ENCODE measurements at places on chromosomes 16 and 17.

GRCh38 chr16:19884611-19885450 is at the start of gene GPRC5B:
Gene GPRC5B (minus strand): TSS chr16:19884848. CDS start chr16:19872845, 12,003 bp downstream.
- DNase-seq, result no peak
- H3K4me1 ChIP-seq, result peaks cover 10% of the 10 kb centered on the region
- H3K4me3 ChIP-seq, result peak within 1 kb of the TSS; percentile 88

DNA sequence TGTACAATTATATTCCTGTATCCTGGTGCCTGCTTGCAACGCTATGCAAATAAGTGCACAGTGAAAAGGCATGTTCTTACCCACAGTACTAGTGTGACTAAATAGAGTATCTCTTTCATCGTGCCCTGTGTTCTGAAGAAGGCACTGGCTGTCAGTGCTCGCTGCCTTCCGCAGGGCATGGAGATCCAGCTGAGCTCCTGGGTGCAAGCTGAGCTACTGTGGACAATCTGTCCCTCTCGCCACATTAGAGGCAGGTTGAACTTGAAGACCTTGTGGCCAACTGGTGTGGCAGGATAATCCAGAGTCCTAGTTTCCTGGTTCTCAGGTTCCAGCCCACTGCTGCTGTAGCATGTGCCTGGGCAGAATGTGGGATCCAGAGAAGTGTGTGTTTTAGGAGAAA is 1.9 kb upstream of the ST6GALNAC1 start:
- no peak for DNase-seq
- no peaks in the 10 kb centered on the region for H3K36me3 ChIP-seq
- H3K27ac ChIP-seq, result no peak overlapping the region
- no peaks in the 10 kb centered on the region for H3K4me1 ChIP-seq
- no peak overlapping the region for H3K4me3 ChIP-seq

DNA sequence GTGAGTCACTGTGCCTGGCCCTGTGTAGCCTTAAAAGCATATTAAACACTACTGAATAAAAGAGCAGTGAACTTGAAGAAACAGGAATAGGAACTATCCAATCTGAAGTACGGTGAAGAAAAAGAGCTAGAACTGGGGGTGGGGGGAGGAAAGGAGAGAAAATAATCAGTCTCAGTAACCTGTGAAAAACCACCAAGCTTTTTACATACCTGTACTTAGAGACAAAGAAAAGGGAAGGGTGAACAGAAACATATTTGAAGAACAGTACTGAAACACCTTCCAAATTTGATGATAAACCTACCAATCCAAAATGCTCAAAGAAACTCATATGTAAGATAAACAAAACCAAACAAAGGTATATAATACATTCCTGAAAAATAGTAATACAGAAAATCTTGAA is 77.5 kb downstream of the USP32 start:
- H3K4me3 ChIP-seq, result no peak overlapping the region
- no peak overlapping the region for H3K27ac ChIP-seq
- no peak for DNase-seq
- H3K27me3 ChIP-seq, result no peaks in the 10 kb centered on the region
- H3K4me1 ChIP-seq, result peaks cover 6% of the 10 kb centered on the region

DNA sequence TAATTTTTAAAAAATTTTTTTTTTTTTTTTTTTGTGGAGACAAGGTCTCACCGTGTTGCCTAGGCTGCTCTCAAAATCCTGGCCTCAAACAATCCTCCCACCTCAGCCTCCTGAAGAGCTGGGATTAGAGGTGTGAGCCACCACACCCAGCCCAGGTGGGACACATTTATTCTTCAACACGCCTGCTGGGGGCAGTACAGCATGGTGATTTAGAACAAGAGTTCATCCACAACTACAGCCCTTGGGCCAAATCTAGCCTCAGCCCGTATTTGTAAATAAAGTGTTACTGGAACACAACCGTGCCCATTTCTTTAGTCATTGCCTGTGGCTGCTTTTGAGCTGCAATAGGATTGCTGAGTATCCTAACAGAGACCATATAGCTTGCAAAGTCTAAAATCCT is 92.8 kb downstream of the KATNIP start:
- H3K36me3 ChIP-seq, result no peaks in the 10 kb centered on the region
- H3K4me3 ChIP-seq, result no peak overlapping the region
- H3K27ac ChIP-seq, result no peak overlapping the region
- no peak for DNase-seq
- no peaks in the 10 kb centered on the region for H3K4me1 ChIP-seq
- H3K27me3 ChIP-seq, result no peaks in the 10 kb centered on the region

DNA sequence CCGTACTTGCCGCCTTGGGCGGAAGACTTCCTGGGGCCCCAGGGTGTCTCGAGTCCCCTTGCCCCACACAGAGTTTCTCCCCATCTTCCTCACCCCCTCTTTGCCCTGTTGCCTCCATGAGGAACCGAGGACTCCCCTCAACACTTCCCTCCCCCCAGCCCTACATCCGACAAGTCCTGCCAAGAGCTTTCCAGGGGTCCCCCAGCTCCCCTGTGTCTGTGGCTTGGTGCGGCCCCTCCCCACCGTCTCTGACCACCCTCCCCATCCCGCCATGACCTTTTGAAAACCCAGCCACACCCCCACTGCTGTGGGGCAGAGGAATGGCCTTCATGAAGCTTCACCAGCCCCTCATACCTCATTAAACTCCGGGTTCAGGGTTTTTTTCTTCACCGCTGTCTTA is 11.4 kb downstream of the SCGB1C2 start:
- H3K27ac ChIP-seq, result no peak overlapping the region
- no peaks in the 10 kb centered on the region for H3K27me3 ChIP-seq
- H3K4me3 ChIP-seq, result no peak overlapping the region
- no peak for DNase-seq

DNA sequence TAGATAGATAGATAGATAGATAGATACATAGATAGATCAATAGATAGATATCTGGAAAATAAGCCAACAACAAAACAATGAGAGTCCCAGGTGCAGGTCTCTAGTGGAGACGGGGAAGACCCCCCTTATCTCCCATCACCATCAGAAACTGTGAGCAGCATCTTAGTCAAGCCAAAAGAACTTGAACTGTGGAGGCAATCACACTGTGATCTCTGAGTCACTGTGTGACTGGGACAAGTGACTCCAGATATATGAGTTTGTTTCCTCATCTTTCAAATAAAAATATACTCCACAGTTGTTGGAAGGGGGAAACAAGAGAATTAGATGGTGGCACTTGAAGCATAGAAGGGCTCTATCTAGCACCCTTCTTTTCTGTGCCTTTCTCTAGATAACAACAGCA is 42.1 kb downstream of the NOG start:
- H3K27ac ChIP-seq, result no peak overlapping the region
- no peaks in the 10 kb centered on the region for H3K36me3 ChIP-seq

DNA sequence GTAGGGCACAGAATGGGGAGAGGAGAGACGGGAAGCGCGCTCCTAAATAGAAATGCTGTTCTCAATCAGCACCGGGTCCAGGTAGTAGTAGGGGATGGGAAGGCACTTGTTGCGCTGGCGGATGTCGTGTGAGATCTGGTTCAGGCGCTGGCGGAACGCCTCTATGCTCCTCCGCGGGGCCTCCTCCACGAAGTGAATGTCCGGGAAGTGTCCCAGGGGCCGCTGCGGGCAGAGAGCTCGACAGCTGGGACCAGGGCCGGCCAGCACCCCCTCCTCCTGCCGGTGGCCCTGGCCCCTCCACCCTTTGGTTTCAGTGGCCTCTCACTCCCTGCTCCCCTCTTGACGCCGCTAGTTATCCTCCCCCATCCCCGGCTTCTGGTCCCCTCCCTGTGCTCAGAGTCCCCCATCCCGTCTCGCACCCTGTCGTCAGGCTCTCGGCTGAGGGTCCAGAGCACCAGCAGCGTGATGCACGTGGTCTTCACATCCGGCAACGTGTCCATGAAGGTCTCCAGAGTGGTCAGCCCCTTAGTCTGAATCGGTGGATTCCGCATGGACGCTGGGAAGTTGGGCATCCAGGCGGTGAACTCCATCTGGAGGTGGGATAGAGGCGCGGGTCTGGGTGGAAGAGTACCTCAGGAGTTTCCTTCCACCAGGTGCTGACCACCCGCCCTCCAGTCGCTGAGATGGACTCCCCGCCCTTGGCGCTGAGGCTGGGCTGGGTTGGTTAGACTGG is 14.6 kb downstream of the ALOX12B start:
- H3K4me3 ChIP-seq, result peak overlapping the region; percentile 33
- peaks cover 22% of the 10 kb centered on the region for H3K4me1 ChIP-seq
- no peaks in the 10 kb centered on the region for H3K36me3 ChIP-seq
- no peak overlapping the region for H3K27ac ChIP-seq

DNA sequence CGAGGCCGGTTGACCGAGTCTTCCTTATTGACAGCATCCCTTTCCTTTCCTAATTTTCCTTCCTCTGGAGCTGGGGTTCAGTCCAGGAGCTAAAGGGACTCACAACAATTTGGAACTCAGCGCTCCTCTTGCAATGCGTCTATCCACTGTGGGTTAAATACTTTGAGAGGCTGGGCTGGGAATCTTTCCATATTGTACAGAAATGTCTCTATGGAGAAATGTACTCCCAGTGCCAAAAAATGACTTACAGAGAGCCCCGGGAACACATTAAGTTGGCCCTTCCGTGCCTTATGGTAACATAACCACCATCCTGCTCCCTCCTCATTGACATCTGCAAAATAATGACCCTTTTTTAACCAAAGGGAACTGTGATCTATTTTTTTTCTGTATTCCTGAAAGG is 192.8 kb downstream of the FTO start:
- H3K4me3 ChIP-seq, result no peak overlapping the region
- no peak for DNase-seq
- no peaks in the 10 kb centered on the region for H3K27me3 ChIP-seq
- no peak overlapping the region for H3K27ac ChIP-seq
- H3K4me1 ChIP-seq, result peaks cover 17% of the 10 kb centered on the region
- H3K36me3 ChIP-seq, result no peaks in the 10 kb centered on the region

DNA sequence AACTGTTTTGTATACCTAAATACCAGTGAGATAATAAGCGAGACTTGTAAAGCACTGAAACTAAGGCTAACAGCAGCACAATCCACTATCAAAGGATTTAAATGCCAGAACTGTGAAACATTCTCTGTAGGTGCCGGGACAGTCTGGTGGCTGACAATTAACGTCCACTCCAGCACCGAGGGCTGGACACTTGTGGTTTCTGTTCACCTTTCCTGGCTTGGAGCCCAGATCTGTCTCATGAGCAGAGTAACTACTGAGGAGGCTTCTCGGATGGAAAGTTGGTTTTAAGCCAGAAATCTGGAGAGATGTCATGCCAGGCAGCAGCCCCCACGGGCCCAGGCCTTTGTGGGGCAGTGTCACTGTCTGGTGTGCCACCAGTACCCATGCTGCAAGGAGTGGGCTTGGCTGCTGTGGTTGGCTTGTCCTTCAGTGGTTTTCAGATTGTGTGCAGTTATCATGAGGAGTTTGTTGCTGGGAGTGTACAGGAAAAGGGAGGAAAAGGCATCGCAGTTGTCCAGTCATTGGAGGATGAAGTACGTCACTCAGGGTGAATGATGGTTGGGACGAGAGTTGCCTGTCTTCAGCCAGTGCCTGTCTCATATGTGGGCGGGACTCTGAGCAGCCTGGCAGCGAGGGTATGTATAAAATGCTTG is 35.5 kb downstream of the UBN1 start:
- no peaks in the 10 kb centered on the region for H3K4me1 ChIP-seq
- DNase-seq, result no peak
- H3K4me3 ChIP-seq, result no peak overlapping the region
- H3K36me3 ChIP-seq, result peaks cover 93% of the 10 kb centered on the region
- no peaks in the 10 kb centered on the region for H3K27me3 ChIP-seq

- no peaks in the 10 kb centered on the region for H3K36me3 ChIP-seq
- no peak overlapping the region for H3K4me3 ChIP-seq
- H3K27me3 ChIP-seq, result no peaks in the 10 kb centered on the region
- no peak for DNase-seq
- no peak overlapping the region for H3K27ac ChIP-seq
These were observed 50.8 kb upstream of the KLHDC4 start for GRCh38 chr16:87816507-87817100.

- no peak overlapping the region for H3K4me3 ChIP-seq
- H3K36me3 ChIP-seq, result no peaks in the 10 kb centered on the region
- no peaks in the 10 kb centered on the region for H3K27me3 ChIP-seq
- peaks cover 15% of the 10 kb centered on the region for H3K4me1 ChIP-seq
- DNase-seq, result no peak
These were observed 233.9 kb downstream of the ZNF423 start for GRCh38 chr16:49622084-49622390.

DNA sequence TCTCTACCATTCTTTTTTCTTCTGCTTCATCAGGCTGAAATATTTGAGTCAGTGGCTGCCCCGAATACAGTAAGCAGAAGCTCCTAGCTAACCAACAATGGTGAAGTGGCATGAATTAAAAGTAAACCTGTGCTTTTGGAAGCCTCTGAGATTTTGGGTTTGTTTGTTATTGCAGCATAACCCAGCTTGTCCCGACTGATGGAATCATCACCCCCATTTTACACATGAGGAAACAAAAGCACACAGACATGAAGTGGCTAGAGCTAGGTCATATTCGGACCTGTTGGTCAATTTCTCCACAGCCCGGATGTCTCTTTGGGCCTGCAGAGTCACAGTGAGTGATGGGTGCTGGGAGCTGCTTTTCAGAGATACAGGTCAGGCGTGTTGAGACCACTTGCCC is 39.4 kb downstream of the IRX5 start:
- H3K27ac ChIP-seq, result no peak overlapping the region
- no peak for DNase-seq
- no peaks in the 10 kb centered on the region for H3K4me1 ChIP-seq
- no peaks in the 10 kb centered on the region for H3K36me3 ChIP-seq
- no peaks in the 10 kb centered on the region for H3K27me3 ChIP-seq

DNA sequence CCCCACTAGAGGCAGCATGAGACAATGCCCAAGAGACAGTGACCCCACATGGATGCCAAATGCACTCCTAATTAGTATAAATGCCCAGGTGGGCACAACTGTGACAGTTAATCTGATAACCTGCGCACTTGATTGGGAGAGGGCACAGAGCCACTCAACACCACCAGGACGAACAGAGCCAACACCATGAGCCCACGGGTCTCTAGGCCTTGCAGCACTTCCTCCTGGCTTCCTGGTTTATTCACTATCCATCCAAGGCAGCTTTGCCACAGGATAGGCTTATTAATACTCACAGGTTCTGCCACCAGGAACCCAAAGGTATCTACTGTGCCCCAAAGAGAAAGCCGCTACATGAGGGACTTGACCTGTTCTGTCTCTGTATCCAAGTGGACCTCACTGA is 14.9 kb downstream of the AXIN2 start:
- no peaks in the 10 kb centered on the region for H3K36me3 ChIP-seq
- H3K4me3 ChIP-seq, result no peak overlapping the region
- DNase-seq, result no peak
- peaks cover 53% of the 10 kb centered on the region for H3K4me1 ChIP-seq
- no peaks in the 10 kb centered on the region for H3K27me3 ChIP-seq

DNA sequence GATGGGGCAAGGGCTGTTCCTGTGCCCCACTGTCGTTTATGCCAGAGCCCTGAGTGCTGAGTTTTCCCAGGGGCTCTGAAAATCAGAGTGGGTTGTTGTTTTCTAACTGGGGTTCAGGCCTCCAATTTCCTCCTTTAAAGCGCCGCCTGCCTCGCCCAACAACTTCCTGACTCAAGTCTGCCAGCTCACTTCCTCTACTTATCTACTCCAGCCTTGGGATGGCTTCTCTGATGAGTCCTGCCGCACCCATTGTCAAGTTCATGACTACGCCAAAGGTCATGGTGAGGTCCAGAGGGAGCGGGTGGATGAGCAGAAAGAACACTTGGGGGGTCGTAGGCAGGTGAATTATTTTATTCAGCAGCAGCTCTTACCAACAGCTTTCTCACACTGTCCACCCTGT is 104.7 kb downstream of the UTP18 start:
- no peak overlapping the region for H3K4me3 ChIP-seq
- no peak for DNase-seq
- no peak overlapping the region for H3K27ac ChIP-seq
- no peaks in the 10 kb centered on the region for H3K4me1 ChIP-seq
- H3K27me3 ChIP-seq, result no peaks in the 10 kb centered on the region
